WTC11 (cell line): ENCODE measurements at places on chromosomes 2 and 18. TPM values are rescaled to one million over a fixed set of nuclear protein-coding genes. Genes with fewer than 3 reads are reported as not detected.

GRCh38 chr2:240166191-240166590, 25.7 kb upstream of the OTOS start:
- peaks cover 2% of the 10 kb centered on the region; the same call in 1 of the 2 replicates for H3K36me3 ChIP-seq
- H3K4me3 ChIP-seq = no peak overlapping the region
- 0 out of 2 replicates have a peak, but pooled peaks cover 4% of the 10 kb centered on the region for H3K27me3 ChIP-seq

- no peaks in the 10 kb centered on the region for H3K27me3 ChIP-seq
- DNase-seq = no peak
- H3K4me1 ChIP-seq = peaks cover 12% of the 10 kb centered on the region
- no peak overlapping the region for H3K27ac ChIP-seq
- H3K4me3 ChIP-seq = no peak overlapping the region
- no peaks in the 10 kb centered on the region for H3K36me3 ChIP-seq
Observed at GRCh38 chr2:9803023-9803805, 40.1 kb upstream of the TAF1B start.

DNA sequence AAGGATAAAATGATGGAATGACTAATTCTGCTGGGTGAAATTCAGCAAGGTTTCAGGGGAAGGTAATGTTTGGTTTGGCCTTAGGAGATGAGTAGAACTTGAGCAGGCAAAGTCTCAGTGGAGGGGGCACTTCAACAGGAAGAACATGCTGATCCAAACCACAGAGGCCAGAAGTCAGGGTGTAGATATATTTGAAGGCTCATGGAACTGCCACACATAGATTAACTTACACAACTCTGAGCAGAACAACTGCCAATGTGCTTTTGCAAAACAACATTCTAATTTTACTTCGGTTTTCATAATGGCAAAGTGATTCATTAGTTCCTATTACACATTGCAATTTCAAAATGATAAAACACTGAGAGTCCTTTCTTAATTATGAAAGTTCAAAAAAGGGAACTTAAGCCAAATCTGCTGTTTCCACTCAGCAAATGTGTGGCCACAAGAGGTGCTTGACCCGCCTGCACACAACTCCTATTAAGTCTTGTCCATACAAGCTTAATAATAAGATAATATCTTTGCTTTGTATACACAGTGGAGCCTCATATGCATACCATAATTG, 284.8 kb downstream of the MREG start:
- no peak for DNase-seq
- no peak overlapping the region for H3K27ac ChIP-seq
- no peaks in the 10 kb centered on the region for H3K27me3 ChIP-seq

- H3K27me3 ChIP-seq = no peaks in the 10 kb centered on the region
- peaks cover 11% of the 10 kb centered on the region for H3K4me1 ChIP-seq
- peak overlapping the region; percentile 22; the same call in 1 of the 2 replicates for H3K27ac ChIP-seq
- no peak for DNase-seq
Observed at GRCh38 chr2:216119986-216120385, 10.8 kb downstream of the XRCC5 start.

DNA sequence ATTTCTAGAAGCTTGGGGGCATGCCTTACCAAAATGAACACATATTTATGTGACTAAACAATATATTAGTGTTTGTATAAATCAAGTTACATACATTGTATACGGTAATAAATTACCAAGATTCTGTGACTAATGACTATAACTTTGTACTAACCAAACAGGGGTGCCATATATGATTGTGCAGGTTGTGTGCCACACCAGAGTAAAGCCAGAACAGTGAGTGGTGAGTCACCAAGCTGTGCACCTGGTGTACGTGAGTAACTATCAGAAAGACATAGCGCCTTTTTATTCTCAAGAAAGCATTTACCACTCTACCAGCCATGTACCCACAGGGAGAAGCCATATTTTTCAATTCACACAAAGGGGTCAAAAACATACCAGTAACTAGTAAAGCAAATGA, 453.2 kb upstream of the PIK3C3 start:
- no peak overlapping the region for H3K27ac ChIP-seq
- H3K4me3 ChIP-seq = no peak overlapping the region
- DNase-seq = no peak

DNA sequence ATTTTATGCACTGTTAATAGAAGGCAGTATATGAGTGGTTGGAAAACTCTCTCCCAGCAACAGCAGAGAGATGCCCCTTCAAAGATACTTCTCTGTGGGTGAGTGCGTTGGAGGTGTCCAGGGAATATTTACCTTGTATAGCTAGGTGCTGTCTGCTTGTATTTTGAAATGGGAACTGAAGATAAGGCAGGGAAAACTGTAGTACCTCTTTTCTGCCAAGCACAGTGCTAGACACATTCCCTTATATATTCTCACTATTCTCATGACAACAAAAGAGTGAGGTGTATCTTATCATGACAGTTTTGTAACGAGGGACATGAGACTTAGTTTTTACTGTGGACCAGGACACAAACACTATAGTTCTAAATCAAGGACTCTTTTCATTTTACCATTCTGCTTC, 2.1 kb downstream of the TTC39C start:
- no peak overlapping the region for H3K27ac ChIP-seq
- peak overlapping the region; percentile 86 for H3K4me3 ChIP-seq
- no peak for DNase-seq

- no peaks in the 10 kb centered on the region for H3K36me3 ChIP-seq
- no peak for DNase-seq
- no peak overlapping the region for H3K4me3 ChIP-seq
Observed at GRCh38 chr18:63559567-63560491, 17.7 kb downstream of the SERPINB12 start.

LAMA1 gene
- total RNA-seq = 50.7 to 60.7 TPM (median 58.2 TPM) in 3 replicates
